ENCODE measurements at places on chromosomes 1 and 21.
A peak's percentile ranks its signal among the peaks of the same experiment; 100 is the strongest.

GRCh38 chr1:180181048-180181447 is 26.4 kb downstream of the QSOX1 start:
- no peak for DNase-seq

GRCh38 chr1:55321942-55322341 is 106.8 kb upstream of the USP24 start:
- no peak for DNase-seq

GRCh38 chr1:3024019-3024418 is 2.8 kb downstream of the ACTRT2 start:
- DNase-seq, result no peak

DNA sequence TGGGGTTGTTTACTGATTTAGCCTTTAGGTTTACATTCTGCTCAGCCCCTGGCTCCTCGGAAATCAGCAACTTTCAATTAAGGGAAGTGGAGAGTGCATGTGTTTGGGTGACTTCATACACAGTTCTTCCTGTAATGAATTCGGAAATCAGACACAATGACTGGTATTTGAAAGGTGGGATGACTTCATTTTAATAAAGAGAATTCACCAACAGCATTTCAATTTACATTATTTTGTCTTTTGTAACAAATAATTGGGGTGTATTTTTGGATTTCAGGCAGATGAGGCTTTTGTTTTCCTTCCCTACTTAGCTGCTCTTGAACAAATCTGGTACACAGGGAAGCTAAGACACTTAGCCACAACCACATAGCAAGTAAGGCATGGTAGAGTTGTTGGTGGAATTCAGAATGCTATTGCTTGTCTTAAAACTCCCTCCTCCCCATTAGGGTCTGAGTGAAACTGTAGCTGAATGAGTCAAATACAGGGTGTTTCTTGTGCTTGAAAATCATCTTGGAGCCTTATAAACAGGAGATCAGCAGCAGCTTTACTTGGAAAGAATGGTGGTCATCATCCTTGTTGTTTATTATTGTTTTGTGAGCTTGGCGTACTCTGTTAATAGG is 917 bp downstream of the STX12 start:
- DNase-seq, result no peak

GRCh38 chr1:111203681-111204200 is 3.3 kb upstream of the DENND2D start:
- DNase-seq, result peak; percentile 79

DNA sequence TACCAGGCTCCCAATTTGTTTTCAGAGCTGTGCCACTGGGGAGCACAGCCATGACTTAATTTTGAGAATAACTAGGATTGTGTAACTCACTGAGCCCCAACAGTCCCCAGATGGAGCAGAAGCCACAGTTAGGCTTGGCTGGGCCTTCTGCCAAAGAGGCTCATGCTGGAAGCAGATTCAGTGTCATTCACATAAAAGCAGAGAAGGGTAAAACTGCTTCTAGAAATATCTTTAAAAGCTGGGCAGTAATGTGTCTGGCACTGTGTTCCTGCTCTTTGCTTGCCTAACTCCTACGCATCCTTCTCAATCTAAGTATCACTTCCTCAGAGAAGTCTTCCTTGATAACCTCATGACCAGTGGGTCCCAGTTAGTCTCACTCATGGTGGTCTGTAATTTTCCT is 20.3 kb downstream of the STK40 start:
- no peak for DNase-seq

GRCh38 chr1:2968471-2968881 is 52.8 kb upstream of the ACTRT2 start:
- DNase-seq, result no peak

DNA sequence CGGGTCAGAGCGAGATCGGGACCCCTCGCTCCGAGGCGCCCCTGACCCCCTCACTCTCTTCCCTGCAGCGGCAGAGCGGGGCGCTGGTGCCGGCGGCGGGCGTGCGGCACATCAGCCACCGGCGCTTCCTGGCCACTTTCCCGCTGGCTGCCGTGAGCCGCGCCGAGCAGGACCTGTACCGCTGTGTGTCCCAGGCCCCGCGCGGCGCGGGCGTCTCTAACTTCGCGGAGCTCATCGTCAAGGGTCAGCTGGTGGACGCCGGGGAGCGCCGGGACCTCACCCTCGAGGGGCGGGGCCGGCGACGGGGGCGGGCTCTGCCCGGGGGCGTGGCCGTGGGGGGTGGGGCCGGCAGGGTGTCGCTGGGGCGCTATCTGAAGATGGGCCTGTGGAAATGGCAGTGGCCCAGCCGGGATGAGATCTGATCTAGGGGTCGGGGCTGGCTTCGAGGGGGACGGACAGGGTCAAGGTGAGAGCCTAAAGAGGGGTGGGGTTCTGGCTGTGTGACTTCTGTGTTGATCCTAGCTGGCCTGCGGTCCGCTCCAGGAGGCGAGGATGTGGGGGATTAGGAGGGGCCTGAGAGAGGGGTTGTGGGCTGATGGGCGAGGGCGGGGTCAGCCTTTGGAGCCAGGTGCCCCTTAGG is 23.6 kb downstream of the PTPRU start:
- peak; percentile 50 for DNase-seq

GRCh38 chr1:63148825-63149645 is 173.3 kb upstream of the FOXD3 start:
- DNase-seq, result no peak

- no peak for DNase-seq
Observed at GRCh38 chr1:213266983-213267772, 216.1 kb downstream of the RPS6KC1 start.

- no peak for DNase-seq
Observed at GRCh38 chr21:45064618-45065399, 9.6 kb upstream of the ADARB1 start.

DNA sequence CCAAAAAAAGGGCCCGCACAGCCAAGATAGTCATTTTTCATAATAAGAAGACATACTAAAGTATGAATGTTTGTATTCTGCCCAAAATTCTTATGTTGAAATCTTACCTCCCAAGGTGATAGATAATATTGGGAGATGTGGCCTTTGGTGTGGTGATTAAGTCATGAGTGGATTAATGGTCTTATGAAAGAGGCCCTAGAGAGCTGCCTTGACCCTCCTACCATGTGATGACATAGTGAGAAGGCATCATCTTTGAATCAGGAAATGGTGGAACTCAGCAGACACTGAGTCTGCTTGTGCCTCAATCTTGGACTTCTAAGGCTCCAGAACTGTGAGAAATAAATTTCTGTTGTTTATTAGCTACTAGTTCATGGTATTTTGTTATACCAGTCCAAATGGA is 11.8 kb upstream of the RNPC3 start:
- no peak for DNase-seq

DNA sequence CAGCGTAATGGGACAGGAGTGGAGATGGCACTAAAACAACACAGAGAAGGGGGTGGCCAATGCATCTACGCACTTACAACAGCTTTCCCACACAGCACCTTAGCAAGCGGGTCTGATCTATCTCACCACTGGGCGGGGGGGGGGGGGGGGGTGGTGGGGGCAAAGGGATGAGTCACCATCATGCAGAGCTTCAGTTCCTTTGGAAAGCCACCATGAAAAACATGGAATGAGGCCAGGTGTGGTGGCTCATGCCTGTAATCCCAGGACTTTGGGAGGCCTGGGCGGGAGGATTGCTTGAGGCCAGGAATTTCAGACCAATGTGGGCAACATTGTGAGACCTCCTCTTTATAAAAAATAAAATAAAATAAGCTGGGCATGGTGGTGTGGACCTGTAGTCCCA is 47.2 kb downstream of the KLHDC7A start:
- DNase-seq, result no peak

DNA sequence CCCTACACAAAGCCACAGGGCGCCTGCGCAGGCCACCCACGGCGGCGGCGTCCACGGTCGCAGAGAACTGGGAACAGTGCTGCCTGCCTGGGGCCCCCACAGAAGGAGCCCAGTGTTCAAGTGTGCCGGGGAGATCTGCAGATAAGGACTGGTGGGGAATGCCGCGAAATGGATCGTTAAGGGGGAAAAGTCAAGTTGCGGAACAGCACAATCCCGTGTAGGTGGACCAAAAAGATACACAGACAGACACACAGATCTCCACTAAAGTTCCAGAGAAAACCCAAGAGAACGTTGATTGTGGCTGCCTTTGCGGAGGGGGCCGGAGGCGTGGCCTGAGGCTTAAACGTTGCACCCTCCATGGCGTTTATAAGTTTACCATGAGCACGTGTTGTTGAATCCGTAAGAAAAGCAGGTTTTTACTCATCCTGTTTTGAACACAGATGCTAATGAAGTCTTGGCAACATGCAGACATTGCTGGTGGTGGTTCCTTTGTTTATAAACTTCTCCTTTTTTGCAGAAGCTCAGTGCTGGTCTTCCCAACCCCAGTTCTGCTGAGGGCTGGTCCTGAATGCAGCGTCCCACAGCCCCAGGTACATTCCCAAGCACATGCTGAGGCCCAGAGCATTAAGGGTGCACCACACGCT is 4.1 kb downstream of the SPATC1L start:
- no peak for DNase-seq

DNA sequence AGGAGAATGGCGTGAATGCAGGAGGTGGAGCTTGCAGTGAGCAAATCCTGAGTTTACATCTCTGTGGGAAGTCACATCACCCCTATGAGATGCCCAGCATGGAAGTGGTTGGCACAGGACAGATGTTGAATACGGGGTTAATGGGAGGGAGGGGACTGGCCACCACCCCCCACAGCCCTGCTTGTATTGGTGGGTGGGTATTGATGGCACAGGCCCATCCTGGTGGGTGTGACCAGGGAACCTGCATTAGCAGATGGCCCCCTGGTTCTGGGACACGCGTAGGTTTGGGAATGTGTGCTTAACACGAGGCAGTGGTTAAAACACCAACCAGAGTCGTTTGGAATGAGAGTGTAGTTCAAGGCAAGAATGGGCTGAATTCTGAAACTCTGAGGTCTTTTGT is 117.9 kb downstream of the PRDM2 start:
- no peak for DNase-seq

- no peak for DNase-seq
Observed at GRCh38 chr1:98924977-98925376, 79.7 kb downstream of the PLPPR5 start.

- DNase-seq, result no peak
Observed at GRCh38 chr1:97010566-97011264, 289.1 kb downstream of the PTBP2 start.

- DNase-seq, result no peak
Observed at GRCh38 chr1:94025383-94026340, 95.3 kb downstream of the ABCA4 start.

Data from stimulated activated CD4-positive, alpha-beta T cell treated with anti-CD3 and anti-CD28 coated beads, Interleukin-12 subunit alpha, Interleukin-12 subunit beta, amount 100 ng/mL, for 4 hours (primary cell).